MG63 (cell line): ENCODE measurements at places on chromosomes 3 and 15.

DNA sequence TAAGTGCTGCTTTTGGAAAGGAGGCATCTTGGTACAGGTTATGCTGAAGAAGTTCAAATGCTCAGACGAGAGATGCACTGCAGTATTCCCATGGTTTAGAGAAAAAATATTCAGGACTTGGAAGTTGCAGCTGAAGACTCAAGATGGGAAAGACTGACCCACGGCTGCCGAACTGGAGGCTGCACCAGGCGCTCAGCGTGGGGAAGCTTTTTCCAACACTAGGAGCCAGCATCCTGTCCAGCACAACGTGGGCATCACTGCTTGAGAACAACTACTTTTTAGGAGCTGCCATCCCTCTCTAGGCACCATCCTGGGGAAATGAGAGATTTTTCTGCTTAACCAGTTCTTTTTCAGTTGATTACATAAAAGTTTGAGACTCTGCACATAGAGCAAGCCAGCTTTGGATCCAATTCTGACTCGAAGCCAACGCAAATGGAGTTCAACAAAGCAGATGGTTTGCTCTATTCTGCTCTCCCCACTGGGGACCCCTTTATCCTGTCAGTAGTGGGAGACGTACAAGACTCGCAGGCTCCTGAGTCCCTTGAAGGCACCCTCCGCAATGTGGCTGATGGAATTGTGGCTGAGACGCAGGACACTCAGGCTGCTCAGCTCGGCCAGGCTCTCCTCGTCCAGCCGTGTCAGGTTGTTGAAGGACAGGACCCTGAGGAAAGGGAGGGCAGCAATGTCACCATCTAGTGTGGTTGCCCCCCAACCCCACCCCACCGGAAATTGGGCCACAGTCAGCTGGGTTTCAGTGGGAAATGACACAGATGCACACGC, 93.8 kb downstream of the LRIG1 start:
- DNase-seq: no peak

GRCh38 chr3:136749091-136749490, 3.1 kb downstream of the STAG1 start:
- no peak for DNase-seq

DNA sequence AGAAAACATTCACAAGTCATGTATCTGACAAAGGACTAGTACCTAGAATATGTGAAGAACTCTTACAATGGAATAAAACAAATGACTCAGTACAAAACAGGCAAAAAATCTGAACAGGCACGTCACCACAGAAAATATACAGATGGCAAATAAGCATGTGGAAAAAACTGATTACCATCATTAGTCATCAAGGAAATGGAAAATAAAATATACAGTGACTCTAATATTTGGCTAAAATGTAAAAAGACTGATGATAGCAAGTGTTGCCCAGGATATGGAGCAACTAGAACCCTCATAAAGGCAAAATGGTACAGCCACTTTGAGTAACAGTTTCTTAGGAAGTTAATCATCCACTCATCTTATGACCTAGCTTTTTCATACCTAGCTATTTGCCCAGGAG, 95.8 kb upstream of the ABHD17C start:
- no peak for DNase-seq

DNA sequence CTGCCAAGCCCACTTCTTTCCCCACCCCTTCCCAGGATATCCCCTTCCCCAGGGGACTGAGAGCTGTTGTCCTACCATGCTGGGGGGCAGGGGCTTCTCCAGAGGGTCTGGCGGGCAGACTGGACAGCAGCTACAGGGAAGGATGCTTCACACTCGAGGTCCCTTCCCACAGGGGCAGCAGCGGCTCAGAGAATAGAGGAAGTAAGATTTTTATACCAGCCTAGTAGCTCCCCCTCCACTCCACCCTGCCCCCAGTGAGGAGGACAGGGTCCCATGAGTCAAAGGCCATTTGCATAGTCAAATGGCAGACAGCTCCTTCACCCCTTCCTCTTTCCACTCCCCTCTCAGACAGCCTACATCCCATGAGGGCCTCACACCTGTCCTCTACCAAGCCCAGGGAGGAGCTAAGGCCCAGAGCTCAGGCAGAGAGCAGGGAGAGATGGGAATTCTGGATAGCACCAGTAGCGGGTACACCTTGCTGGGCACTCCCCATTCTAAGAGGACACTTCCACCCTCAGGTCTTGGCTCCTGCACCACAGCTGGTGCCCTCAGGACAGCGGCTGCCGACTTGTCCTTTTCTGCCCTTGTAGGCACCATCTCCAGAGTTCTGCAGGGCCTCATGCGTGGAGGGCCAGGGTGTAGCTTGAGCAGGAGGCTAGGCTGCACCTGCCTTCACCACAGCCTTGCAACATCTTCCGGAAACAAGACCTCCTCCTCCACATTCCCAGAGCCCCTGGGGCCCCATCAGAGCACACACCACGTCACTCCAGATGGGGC, at the start of gene TLR9:
TLR9 (minus strand) TSS at position 194 of the 777 bp plus-strand sequence; CDS start at position 78, 116 bp downstream.
- DNase-seq: no peak
